Activated CD8-positive, alpha-beta memory T cell treated with anti-CD3 and anti-CD28 coated beads for 4 hours (primary cell): ENCODE measurements at places on chromosomes 1 and 21.

DNA sequence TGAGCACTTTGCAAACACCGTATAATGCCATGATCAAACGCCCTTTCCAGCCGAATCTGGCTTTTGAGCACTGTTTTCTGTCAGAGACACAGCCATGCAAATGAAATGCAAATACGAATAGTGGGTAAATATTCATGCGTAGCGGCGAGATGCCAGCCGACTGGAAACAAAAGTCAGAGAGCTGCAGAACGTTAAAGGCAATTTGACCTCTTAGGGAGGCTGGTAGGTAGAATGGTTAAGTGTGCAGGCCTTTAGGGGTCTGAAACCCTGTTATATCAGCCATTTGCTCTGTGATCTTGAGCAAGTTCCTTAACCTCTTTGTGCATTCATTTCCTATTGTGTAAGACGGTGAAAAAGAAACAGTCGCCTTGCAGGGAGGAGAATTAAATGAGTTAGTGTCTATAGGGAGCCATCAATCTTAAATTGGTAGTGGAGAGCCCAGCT, 6.5 kb upstream of the SDHB start:
- DNase-seq = no peak

- no peak for DNase-seq
These were observed 27.5 kb upstream of the JUN start for GRCh38 chr1:58811303-58811702.

DNA sequence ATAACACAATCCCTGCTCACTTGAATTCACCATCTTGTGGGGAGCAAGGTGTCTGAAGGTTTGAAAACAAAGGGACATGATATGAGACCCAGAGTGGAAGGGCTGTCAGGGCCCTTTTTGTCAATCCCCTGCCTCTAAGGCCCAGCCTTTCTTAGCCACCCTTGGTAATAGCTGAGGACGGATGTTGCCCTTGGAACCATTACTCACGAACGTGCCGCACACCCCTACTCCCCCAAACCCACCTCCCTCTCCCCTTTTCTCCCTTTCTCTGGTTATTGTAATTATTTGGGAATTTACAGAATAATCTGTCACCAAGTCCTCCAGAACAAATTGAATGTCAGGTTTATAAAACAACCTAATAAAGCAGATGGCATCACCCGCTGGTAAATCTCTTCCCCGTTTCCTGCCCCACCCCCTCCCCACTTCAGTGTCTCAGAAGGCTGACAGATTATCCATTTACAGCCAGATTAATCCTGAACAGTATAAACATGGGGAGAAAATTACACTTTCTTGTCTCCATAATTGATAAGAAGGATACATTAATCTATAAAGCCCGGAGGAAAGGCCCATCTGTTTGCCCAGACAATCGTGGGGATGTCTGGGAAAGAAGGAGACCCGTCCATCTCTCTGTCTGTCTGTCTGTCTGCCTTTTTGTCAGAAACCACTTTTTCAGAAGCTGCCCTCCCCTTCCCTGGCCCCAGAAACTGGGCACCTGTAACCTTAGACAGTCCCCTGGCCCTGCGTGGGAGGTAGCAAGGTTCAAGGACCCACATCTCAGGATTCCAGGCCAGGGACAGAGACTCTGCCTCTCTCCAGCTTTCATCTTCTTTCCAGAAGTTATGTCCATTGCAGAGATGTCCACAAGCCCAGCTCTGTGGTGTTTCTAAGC, 60.6 kb upstream of the CD34 start:
- DNase-seq = no peak

GRCh38 chr1:51750218-51750617, 128.3 kb downstream of the NRDC start:
- DNase-seq = no peak

DNA sequence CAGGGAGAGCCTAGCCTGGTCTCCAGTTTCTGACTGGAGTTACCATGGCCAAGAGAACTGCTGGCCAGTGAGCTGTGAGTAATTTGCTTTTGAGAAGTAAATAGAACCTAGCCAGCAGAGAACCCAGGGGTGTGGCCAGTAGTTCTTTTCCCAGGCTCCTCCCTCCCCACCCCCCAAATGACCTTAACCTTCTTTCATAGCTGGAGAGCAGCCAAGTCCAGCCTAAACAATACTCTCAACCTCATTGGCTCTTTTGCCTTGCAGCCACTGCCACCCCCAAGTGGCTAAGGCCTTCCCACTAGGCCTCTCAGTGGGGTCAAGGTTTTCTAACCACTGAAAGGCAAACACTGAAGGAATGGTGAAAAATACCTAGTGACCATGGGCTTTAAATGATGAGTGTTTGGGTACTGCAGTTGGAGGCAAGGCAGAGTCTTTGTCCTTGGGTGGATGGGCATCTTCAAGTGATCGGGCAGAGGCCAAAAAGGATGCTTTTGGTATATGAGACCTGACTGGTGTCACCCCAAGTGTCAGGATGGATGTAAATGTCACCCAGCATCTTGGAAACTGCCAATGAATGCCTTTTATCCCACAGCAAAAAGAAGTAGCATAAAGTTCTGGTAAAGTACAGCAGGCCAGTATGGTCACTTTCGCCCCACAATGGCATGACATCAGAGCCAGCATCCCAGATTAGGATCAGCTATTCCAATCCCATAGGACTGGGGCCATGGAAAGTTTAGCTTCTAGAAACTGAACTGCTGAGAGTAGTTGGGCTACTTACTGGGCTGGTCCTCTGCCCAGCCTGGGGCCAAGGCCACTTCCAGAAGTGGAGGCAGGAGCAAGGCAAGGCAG, 3.5 kb upstream of the PIGV start:
- DNase-seq = no peak

DNA sequence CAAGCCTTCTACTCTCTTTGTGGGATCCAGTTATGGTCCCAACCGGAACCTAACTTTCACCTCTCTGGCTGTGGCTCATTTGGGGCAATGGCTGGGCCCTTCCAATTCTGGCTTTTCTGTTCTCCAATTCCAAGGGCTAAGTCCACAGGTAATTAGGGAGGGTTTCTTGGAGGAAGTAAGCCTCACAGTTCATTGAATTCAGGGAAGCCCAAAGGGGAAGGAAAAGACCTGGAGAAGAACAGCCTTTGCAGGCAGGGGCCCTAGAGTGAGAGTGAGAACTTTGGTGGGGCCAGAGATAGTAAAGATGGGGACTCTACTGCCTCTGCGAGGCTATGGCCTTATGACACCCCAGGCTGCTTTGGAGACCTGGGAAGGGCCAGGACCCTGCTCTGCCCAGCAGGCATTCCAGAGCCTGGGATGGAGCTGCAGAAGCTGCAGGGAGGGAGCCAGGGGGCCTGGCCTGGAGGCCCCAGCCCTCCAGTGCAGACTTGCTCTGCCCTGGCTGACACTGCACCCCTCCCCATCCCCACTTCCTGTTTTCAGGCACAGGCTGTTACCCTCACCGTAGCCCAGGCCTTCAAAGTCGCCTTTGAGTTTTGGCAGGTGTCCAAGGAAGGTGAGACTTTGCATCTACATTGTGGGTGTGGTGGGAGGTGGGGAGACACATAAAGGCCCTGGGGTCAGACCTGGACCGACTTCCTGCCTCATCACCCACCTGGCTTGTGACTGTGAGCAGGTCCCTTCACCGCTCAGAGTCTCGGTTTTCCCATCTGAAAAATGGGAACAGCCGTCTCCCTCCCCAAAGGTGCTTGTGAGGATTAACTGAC, 18.9 kb downstream of the LDLRAP1 start:
- peak; percentile 41 for DNase-seq

- DNase-seq = no peak
These were observed 15.2 kb downstream of the LY9 start for GRCh38 chr1:160811147-160811546.

- DNase-seq = no peak
These were observed 68.2 kb downstream of the TIAM1 start for GRCh38 chr21:31275901-31276300.

DNA sequence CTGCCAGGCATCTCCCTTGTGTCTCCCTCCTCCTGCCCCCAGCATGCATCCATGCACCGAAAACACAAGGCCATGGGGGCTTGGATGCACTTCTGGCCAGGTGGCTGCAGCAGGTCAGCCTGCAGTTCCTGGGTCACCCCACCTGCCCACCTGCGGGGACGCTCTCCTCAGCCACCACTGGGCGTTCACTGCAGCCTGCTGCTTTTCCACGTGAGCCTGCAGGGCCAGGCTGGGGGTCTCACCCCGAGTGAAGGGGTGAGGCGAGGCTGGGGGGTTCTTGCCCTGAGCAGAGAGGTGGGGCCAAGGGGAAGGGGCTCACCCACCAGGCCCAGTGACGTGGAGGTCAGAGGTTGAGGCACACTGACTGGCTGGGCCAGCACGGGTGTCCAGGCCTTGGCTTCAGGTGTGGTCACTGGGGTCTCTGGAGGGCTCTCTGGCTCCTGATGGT, 64.6 kb downstream of the WNT9A start:
- no peak for DNase-seq

GRCh38 chr1:172821609-172822274, 162.8 kb downstream of the FASLG start:
- DNase-seq = no peak

DNA sequence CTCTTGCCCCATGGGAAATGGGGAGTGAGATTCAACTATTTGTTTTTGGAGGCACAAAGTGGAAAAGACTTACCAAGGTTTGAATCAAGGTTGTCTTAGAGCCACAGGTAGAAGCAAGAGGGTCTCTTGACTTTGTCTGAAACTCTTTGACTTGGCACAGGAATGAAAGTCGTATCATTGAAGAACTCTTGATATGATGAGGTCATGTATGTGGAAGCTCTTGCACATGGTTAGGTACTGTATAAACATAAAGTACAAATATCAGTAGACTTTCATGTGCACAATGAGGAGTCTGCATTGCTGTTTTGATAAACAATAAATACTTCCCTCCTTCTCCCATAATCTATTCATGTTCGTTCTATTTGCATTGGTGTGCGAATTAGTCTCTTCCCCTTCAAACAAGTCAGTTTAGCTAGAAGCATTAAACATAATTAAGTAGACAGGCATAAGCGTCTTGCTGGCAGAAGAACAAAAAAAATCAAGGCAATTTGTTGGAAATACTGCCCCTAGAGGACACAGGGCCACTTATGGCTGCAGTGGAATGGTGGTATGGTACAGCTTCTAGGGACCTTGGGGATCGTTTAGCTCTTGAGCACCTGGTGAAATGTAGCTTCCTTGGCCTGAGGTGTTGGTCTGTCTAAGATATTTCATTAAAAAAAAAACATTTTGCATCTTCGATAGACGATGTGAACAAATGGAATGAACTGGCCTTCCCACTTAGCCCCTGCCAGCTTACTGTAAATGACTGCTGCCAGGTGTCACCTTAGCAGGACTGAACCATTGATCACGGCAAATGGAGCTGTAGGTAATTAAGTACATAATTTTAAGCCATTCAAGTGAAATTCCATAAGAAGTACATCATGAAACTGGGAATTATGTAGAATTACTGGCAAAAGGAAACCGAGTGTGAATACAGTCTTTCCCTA, 218.0 kb upstream of the GALNT2 start:
- DNase-seq = no peak

DNA sequence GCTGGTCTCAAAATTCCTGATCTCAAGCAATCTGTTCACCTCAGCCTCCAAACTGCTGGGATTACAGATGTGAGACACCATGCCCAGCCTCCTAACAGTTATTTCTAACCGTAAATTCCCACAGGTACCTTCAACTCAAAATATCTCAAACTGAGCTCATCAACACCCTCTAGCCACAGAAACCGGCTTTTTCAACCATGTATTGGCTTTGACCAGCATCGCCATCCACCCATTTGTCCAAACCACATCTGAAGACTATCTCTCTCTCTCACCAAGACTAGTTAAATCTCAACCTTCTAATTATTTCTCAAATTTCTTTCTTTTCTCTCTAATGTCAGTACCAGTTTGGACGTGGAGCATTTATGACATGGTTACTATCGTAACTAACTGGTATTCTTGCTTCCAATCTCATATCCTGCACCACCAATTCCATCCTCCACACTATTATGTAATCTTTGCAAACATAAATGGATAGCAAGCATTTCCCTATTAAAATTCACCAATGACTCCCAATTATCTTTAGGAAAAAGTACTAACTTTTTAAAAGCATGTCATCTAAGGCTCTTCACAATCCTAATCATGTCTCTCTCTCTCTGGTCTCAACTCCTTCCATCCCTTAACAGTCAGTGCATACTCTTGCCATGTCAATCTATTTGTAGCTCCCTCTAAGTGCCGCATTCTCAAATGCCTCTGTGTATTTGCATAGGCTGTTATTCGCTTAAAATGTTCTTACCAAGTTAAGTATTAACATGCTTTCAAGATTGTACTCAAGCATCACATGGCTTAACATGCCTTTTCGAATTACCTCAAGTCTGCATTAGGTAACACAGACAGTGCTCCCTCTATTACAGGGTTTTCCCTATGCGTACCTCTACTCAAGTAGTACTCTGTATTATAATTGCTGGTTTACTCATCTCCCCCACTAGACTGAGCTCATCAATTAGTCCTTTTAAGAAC, 18.1 kb downstream of the RSBN1 start:
- DNase-seq = no peak

DNA sequence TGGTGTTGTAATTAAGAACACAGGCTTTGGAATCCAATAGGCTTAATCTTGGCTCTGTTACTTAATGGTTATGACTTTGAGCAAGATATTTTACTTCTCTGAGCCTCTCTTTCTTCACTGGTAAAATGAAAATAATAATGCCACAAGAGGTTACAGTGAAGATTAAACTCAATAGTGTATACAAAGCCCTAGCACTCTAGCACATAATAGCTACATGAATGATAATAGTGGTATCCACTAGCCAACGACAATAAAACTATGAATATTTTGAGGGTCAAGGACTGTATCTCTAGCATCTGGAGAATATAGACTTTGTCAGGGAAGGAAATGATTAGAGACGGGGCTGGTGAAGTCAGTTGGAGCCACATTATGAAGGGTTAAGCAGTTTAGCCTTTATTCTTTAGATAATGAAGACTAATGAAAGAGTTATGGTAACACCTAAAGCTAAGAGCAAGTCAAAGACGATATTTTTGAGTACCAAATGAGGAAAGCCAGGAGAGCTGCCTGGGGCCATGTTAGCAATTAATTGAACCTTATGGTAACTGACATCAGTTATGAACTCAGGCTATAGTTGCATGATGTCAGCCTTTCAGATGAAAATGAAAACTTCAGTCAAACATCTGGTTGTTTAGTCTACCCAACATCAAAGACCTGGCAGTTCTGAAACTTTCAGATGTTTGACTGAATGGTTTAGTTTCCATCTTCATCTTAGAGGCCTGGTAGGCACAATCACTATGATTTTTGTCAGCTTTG, 32.8 kb upstream of the RNF11 start:
- no peak for DNase-seq

DNA sequence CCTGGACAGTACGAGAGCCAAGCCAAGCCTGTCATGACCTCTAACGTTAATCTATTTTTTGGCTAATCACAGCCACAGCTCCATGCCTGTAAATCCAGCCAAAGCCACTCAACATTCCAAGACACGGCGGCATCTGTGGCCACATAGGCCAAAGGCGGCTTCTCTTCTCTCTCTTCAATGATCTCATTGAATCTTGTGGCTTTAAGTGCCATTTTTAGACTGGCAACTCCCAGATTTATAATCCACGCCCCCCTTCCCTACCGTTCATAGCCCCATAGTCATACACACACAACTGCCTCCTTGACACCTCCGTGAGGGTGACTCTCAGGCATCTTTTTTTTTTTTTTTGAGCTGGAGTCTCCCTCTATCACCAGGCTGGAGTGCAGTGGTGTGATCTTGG, 5.7 kb upstream of the SELENON start:
- DNase-seq = no peak
